ENCODE measurements at places on chromosomes 1 and 21. TPM values are rescaled to one million over a fixed set of nuclear protein-coding genes. Genes with fewer than 3 reads are reported as not detected.
A peak's percentile ranks its signal among the peaks of the same experiment; 100 is the strongest.

The ANKRD35 gene
- total RNA-seq: 1.4 TPM

The ZNF593OS gene
- not detected for total RNA-seq

The VAV3 gene
- total RNA-seq: 0.72 TPM

The CNN3 gene
- 333 TPM for total RNA-seq

The MTARC2 gene
- 9.4 TPM for total RNA-seq

The WRAP73 gene
- 12.4 TPM for total RNA-seq

The ANGPTL3 gene
- under 0.01 TPM for total RNA-seq

The RNF223 gene
- total RNA-seq: not detected

The FAM72C gene
- total RNA-seq: 0.59 TPM

The FPGT gene
- total RNA-seq: 19.2 TPM

The KCNJ10 gene
- not detected for total RNA-seq

The LCE7A gene
- not detected for total RNA-seq

- peak overlapping the region; percentile 71 for H3K4me3 ChIP-seq
- H3K36me3 ChIP-seq: no peaks in the 10 kb centered on the region
- H3K4me1 ChIP-seq: peaks cover 9% of the 10 kb centered on the region
- no peaks in the 10 kb centered on the region for H3K27me3 ChIP-seq
Measured at GRCh38 chr1:30719406-30720270, 3.7 kb downstream of the MATN1 start.

DNA sequence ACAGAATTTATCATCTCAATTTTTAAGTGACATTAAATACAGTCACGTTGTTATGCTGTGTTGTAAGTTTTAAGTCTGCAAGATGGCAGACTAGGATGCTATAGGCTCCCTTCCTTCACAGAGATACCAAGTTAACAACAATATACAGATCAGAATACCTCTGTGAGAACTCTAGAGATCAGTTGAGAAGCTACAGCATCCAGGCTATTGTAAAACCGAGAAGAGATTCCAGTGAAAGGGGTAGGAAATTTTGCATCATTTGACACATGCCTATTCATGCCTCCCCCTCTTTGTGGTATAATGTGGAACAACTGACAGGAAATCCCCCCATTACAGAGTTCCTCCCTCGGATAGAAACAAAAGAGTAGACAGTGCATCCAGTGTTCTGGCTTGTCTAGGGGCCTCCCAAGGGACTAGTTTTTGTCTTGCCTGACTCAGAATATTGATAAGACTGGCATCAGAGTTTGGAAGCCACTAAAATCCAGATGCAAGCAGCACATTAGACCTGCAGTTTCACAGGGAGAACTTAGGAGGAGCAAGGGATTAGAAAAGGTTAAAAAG, 80.6 kb downstream of the LBR start:
- H3K4me3 ChIP-seq: no peak overlapping the region
- H3K4me1 ChIP-seq: no peaks in the 10 kb centered on the region
- peaks cover 2% of the 10 kb centered on the region for H3K27me3 ChIP-seq
- no peak for DNase-seq

DNA sequence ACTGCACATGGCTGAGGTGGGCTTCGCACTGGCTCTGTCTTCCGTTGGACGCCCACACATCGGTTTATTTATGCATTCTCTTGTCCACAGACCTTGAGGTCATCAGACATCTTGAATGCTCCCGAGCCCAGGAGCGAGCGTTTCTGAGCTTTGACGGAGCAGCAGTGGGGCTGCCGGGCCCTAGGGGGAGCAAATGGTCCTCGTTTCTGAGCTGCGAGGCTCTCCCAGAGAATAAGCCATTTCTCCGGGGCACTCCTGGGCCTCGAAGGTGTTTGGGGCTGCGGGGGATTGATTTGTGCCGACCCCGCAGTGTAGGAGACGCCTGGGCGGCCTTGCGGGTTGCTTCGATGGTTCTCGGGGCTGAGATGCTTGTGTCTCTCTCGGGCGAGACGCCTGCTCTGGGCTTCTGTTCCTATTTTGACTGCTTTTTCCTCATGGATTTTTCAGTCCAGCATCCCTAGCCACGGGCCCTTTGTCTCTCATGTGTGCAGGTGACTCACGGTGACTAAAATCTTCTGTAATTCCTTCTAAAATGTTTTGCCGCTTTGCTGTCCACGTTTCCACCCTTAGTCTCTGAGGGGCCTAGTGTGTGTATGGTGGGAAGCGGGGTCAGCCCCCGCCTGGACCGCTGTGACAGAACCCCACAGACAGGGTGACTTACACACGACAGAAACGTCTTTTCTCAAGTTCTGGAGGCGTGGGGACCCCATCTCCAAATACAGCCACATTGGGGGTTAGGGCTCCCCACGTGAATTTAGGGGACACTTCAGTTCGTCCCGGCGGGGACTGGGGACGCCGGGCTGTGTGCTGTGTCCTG, 62.1 kb downstream of the FAAP20 start:
- peaks cover 11% of the 10 kb centered on the region for H3K4me1 ChIP-seq
- DNase-seq: peak; percentile 97
- H3K27me3 ChIP-seq: peaks cover 13% of the 10 kb centered on the region
- H3K4me3 ChIP-seq: peak overlapping the region; percentile 66

- H3K36me3 ChIP-seq: peaks cover 6% of the 10 kb centered on the region
- H3K27me3 ChIP-seq: no peaks in the 10 kb centered on the region
- no peak overlapping the region for H3K27ac ChIP-seq
- peaks cover 6% of the 10 kb centered on the region for H3K4me1 ChIP-seq
- no peak for DNase-seq
- H3K4me3 ChIP-seq: no peak overlapping the region
Measured at GRCh38 chr1:3524556-3525203, 70.2 kb downstream of the ARHGEF16 start.

DNA sequence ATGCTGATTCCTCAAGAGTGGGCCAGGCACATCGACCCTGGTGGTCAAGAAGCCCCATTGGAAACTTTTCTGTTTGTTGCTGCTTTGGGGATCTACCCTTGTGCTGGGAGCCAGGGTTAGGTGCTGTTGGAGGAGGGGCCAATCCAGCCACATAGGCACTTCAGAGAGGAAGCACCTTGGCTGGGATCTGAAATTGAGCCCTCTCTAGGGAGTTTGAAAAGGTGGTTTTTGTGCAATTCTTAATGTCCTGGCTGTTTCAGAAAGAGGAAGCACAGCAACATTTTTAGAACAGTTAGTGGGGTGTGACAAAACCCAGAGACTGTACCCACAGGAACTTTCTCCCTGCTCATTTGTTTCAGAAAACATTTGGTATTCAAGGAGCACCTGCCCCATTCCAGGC, 17.2 kb upstream of the BEND5 start:
- no peak for DNase-seq
- H3K36me3 ChIP-seq: no peaks in the 10 kb centered on the region
- no peaks in the 10 kb centered on the region for H3K4me1 ChIP-seq
- no peak overlapping the region for H3K4me3 ChIP-seq

- no peaks in the 10 kb centered on the region for H3K27me3 ChIP-seq
- DNase-seq: peak; percentile 23
- H3K36me3 ChIP-seq: no peaks in the 10 kb centered on the region
- peaks cover 10% of the 10 kb centered on the region for H3K4me1 ChIP-seq
- H3K4me3 ChIP-seq: no peak overlapping the region
- no peak overlapping the region for H3K27ac ChIP-seq
Measured at GRCh38 chr1:202101184-202101583, 21.5 kb upstream of the GPR37L1 start.

DNA sequence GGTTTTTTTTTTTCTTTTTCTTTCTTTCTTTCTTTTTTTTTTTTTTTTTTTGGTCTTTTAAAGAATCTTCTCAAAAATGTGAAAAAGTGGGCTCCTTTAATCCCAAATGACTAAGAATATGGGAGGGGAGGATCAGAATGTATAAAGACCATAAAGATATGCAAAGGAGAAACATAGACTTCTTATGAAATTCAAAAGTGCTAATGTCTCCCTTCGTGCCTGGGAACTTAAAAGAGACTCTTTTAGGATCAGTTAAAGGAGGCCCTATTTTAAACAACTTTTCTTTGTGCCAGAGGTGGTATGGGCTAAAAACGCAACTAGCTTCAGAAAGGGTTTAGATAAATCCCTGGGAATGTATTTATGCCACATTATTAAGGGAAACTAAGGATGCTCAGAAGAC, 54.2 kb upstream of the KAZN start:
- no peak for DNase-seq
- H3K36me3 ChIP-seq: no peaks in the 10 kb centered on the region
- no peaks in the 10 kb centered on the region for H3K27me3 ChIP-seq
- H3K4me1 ChIP-seq: peaks cover 23% of the 10 kb centered on the region
- H3K27ac ChIP-seq: peak overlapping the region; percentile 87
- H3K4me3 ChIP-seq: no peak overlapping the region

- no peaks in the 10 kb centered on the region for H3K27me3 ChIP-seq
- H3K27ac ChIP-seq: no peak overlapping the region
- no peak overlapping the region for H3K4me3 ChIP-seq
- H3K36me3 ChIP-seq: no peaks in the 10 kb centered on the region
Measured at GRCh38 chr1:99943223-99943794, 26.5 kb upstream of the SLC35A3 start.

DNA sequence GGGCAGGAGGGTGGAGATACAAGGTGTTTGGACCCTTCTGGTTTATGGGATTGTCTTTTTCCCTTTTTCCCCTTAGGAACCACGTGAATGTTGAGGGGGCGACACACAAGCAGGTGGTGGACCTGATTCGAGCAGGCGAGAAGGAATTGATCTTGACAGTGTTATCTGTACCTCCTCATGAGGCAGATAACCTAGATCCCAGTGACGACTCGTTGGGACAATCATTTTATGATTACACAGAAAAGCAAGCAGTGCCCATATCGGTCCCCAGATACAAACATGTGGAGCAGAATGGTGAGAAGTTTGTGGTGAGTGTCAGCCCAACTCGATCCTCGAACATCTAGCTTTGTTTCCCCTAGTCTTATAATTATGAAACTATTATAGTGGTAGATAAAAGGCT, 27.0 kb downstream of the SNX27 start:
- H3K27me3 ChIP-seq: no peaks in the 10 kb centered on the region
- no peaks in the 10 kb centered on the region for H3K36me3 ChIP-seq
- H3K4me3 ChIP-seq: no peak overlapping the region
- DNase-seq: no peak

- H3K4me1 ChIP-seq: peaks cover 11% of the 10 kb centered on the region
- H3K4me3 ChIP-seq: no peak overlapping the region
- DNase-seq: no peak
- H3K36me3 ChIP-seq: no peaks in the 10 kb centered on the region
- H3K27ac ChIP-seq: no peak overlapping the region
Measured at GRCh38 chr1:64545118-64545843, 75.4 kb downstream of the CACHD1 start.

DNA sequence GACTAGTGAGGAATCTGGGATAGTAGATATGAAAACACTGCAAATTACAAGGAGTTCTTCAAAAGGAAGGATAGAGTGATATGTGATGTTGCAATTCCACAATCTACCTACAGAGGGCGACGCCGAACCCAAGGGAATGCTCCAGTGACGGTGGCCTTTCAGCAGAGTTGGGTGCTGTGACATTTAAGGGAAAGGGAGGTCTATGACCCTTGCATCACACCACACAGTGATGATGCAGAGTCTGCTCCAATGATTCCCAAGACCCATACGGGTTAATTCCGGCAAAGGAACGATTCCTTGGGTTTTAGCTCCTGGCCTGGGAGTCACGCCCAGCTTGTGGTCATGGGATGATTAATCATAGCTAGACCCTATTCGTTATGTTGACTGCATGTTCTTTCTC, 123.0 kb upstream of the IGSF21 start:
- H3K4me3 ChIP-seq: no peak overlapping the region
- no peak for DNase-seq
- H3K27me3 ChIP-seq: no peaks in the 10 kb centered on the region
- no peaks in the 10 kb centered on the region for H3K4me1 ChIP-seq
- no peaks in the 10 kb centered on the region for H3K36me3 ChIP-seq

DNA sequence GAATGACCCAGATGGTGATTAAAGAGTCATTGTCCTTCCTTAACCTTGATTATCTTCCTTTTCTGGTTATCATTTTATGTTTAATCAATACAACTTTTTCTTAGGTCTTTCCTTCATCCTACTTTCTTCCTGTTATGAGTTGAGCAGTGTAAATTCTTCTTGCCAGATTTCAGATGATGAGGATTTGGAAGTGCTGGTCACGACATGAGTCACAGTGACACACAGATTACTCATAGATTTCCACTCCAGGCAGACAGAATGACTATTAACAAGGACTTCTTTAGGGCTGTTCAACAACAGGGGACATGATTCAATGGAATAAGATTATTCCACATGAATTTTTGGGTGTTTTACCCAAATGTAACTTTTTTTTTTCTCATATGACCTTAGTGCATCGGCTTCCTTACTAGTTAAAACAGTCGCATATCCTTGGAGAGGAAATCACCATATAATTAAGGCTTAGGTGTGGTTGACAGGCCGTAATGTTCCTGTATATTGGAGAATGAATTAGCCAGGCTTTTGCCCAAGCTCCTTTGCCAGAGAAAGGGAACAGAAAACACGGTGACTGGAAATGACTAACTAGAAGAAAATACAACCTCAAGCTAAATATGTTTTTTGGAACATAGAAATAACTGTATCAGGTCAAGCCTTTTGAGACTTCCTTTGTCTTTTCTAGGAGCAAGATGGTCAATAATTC, 44.2 kb downstream of the PRRX1 start:
- H3K4me1 ChIP-seq: peaks cover 91% of the 10 kb centered on the region
- peak; percentile 43 for DNase-seq
- H3K27me3 ChIP-seq: no peaks in the 10 kb centered on the region
- H3K4me3 ChIP-seq: peak overlapping the region; percentile 6
- no peaks in the 10 kb centered on the region for H3K36me3 ChIP-seq
- H3K27ac ChIP-seq: peak overlapping the region; percentile 92

GRCh38 chr1:15657021-15657420, 27.1 kb upstream of the PLEKHM2 start:
- no peak overlapping the region for H3K27ac ChIP-seq
- peaks cover 41% of the 10 kb centered on the region for H3K36me3 ChIP-seq
- no peak for DNase-seq
- no peaks in the 10 kb centered on the region for H3K27me3 ChIP-seq

DNA sequence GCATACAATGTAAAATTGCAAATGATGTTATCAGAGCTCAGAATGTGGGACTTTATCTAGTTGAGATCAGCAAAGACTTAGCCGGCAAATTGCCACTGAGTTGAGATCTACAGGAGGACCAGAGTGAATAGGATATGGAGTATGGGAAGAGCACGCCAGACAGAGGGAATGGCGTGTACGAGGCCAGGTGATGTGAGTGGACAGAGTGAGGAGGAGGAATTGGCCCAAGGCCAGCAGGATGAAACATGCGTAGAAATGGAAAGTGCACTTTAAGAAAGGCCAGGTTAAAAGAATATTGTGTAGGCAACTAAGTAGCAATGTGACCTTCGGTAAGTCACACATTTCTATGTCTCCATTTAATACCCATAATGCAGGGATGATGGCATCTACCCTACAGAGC, 211.0 kb downstream of the ZP4 start:
- no peak overlapping the region for H3K4me3 ChIP-seq
- DNase-seq: no peak
- H3K27ac ChIP-seq: no peak overlapping the region
- H3K4me1 ChIP-seq: no peaks in the 10 kb centered on the region
- H3K36me3 ChIP-seq: no peaks in the 10 kb centered on the region
- no peaks in the 10 kb centered on the region for H3K27me3 ChIP-seq

- DNase-seq: no peak
- no peaks in the 10 kb centered on the region for H3K36me3 ChIP-seq
- no peaks in the 10 kb centered on the region for H3K27me3 ChIP-seq
- H3K4me1 ChIP-seq: peaks cover 3% of the 10 kb centered on the region
Measured at GRCh38 chr1:212977781-212978645, 27.7 kb downstream of the VASH2 start.

Data from osteoblast (primary cell).